D721Med (cell line): ENCODE measurements at places on chromosomes 11 and 22.

DNA sequence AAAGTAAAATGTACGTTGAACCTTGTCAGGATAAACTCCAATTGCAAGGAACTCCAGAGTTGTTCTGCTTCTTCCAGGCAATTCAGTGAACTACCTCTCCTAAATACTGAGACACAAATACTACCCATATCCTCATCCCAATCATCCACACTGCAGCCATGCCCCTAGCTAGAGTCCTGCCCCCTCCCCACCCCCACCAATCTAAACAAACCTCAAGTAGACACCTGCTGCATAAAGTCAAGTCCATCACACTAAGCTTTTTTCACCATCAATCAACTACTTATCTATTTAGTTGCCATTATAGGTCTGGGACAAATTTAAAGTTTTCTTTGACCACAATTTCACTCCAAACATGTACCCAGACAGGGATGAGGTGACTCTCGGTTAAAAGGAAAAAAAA is 93.2 kb upstream of the APOA1 start:
- no peak for DNase-seq

DNA sequence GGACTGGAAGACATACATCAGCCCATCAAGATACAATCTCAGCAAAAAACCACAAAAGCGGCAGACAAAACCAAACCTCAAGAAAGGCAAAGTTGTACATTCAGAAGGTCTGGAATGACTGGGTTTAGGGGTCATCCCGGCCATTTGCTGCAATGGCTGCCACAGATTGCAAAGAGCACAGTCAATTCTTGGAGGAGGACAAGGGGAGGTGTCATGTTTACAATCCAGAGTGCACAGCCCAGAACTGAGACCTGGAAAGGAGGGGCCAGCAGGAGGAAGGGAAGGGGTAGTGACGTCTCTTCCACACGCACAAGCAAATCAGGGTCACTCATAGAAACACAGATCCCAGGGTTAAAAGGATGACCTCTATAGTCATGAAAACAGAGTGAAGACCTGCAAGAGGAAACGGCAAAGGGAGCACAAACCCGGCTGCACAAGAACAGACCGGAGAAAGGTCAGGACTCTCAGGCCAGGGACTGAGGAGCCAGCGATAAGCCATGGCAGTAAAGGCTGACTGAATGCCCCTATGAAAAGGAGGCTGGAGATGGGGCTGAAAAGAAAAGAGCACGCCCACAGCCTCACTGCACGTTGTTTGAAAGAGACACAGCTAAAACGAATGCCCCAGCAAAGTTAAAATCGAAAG is 18.2 kb upstream of the MUC5AC start:
- DNase-seq: no peak

- no peak for DNase-seq
Observed at GRCh38 chr11:117476531-117477142, 149.0 kb downstream of the CEP164 start.

- no peak for DNase-seq
Observed at GRCh38 chr22:37334461-37334858, 52.2 kb downstream of the CYTH4 start.

- DNase-seq: no peak
Observed at GRCh38 chr11:131841925-131842635, 471.7 kb downstream of the NTM start.

DNA sequence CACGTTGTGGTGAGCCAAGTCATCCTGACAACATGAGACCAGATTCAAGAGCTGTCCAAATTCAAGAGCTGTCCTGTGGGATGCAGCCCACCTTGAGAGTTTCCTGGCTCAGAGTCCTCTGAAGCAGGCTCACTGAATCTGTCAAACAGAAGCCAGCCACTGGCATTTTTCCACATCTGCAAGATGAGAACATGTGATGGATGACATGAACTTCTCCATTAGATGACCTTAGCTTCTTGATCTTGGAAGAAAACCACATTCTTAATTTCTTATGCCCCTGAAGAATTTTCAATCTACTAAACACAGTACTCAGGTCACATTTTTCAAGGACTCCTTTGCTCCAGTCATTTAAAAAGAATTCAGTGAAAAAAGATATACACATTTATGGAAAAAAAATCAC is 291.0 kb downstream of the GUCY1A2 start:
- no peak for DNase-seq

- no peak for DNase-seq
Observed at GRCh38 chr22:37309211-37310074, 27.1 kb downstream of the CYTH4 start.

DNA sequence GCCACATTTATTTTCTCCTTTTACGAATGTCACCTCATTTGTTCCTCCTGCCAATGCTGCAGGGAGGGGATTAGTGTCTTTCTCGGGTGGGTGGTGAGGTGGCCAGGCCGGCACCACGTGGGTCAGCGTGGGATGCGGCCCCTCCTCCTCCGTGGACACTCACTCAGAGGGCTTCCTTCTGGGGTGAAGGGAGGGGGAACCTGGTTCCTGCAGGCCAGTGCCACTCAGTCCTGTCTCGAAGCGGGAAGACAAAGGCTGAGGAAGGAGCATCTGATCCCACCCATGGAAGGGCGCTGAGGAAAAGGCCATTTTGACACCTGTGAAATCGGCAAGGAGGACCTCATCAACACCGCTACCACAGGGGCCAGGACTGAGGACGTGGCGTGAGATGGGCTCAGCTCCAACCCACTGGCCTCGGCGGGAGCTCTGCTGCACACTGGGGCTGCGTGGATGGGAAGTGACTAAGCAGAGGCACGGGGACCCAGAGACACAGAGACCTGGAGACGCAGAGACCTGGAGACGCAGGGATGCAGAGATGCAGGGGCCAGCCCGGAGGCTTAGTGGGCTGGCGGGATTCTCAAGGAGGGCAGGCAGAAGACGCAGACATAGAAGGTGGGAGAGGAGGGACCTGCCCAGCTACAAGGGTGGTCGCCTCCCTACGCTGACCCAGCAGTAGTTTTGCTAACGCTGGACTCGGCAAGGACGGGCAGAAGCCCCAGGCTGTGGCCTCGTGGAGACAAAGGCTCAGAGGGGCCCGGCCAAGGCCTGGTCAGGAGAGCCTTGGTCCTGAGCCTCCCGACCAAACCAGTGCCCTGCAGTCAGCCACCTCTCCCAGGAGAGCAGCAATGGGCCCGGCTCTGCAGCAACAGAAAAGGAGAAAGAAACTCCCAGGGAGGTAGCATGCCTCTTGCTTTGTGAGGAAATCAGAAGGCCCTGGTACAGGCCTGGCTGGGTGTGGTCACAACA is 1071.2 kb downstream of the BRD1 start:
- DNase-seq: no peak

GRCh38 chr11:105282658-105283057 is 143.1 kb upstream of the CARD18 start:
- no peak for DNase-seq

GRCh38 chr11:128291835-128292234 is 295.5 kb downstream of the ETS1 start:
- DNase-seq: no peak

DNA sequence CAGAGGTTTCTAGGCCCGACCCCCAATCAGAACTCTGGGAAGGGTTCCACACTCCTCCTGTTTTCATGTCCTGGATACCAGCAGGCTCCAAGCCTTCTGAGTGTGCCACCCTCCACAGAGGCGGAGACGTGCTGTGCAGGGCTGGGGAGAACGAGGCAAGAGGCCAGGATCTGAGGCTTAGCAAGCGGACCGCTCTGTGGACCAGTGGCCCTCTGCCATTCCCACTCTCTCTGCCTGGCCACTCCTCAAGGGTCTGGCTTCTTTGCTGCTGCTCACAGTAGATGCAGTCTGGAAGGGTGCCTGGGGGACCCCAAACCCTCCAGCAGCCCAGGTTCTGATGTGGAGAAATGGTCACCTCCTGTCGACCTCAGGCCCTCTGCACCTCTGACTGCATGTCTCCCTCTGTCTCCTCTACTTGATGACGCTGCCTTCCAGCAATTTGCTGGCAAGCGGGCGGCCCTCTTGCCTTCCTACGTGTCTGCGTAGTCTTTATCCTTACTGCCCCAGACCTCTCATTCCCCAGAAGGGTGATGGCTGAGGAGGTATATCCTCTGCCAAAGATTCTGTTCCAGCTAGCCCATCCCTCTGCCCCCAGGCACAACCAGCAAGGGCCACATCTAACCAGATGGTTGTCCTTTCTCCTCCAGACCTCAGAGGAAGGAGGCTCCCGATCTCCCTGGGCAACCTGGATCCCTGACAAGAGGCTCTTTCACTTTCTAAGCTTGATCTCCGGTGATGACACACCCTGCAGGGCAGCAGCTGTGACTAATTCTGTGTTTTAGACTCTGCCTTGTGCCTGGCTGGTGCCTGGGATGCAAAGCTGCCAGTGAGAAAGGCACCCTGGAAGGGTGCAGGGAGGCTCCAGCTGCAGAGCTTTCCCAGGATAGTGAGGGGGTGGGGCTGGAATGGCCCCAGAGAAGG is 87.3 kb downstream of the NAT10 start:
- DNase-seq: no peak

GRCh38 chr11:111162305-111162704 is 83.2 kb upstream of the POU2AF2 start:
- DNase-seq: no peak

- DNase-seq: no peak
Observed at GRCh38 chr11:14306481-14306880, 52.5 kb downstream of the RRAS2 start.

GRCh38 chr11:119907122-119907851 is 178.3 kb upstream of the NECTIN1 start:
- no peak for DNase-seq

DNA sequence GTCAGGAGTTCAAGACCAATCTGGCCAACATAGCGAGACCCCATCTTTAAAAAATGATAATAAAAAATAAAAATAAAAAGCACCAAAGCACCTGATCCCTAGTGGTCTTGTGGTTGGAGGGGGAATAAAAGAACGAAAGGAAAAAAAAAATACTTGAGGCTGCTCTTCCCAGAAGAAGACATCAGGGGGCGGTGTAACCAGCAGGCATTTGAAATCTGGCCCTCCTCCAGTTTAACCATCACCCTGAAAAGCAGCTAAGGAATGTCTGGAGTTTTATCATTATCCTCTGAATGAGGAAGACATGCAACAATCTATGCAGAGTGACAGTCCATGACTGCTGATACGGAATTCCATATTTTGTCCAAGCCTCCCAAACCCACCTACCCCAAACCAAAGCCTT is 5.6 kb upstream of the KCTD17 start:
- DNase-seq: no peak

DNA sequence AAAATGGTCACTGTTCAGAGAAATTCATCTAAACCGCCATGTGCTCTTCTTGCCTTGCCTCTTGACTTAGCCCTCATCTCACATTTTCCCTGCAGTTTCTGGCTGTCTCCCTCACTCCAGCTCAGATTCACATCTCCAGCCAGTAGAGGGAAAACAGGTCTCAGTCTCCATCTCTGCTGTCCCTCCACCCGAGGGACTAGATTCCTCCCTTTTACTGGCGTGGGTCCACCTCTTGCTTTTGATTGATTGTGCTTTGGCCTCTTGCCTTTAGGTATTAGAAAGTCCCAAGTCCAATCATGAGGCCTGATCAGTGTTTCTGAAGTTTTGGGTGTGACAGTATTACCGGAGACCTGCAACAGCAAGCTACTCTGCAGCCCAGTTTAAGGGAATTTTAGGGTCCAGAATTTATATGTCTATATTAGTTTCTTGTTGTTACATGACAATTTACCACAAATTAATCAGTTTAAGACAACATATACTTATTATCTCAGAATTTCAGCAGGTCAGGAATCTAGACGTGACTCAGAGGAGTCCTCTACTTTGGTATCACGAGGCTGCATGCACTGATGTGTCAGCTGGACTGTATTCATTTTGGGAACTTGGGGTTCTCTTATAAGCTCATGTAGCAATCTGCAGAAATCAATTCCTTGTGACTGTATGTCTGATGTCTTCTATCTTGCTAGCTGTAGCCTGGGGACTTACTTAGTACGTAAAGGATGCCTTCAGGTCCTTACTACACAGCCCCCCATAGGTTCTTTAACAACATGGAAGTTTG is 805.2 kb upstream of the CCDC90B start:
- DNase-seq: no peak

DNA sequence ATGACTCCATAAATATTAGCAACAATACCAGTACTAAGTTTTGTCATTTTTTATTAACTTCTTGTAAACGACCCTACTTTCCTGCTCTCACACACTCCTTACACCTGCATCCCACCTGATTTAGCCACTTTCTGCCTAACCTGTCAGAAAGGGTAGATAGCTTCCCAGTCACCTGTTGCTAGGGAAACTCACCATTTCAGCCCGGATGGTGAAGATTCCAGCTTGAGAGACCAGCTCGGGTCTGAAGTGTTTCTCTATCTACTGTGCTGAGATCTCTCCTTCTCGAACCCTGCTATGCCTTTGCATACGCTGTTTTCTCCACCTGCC is at the start of gene PARVG:
PARVG (plus strand) TSS at position 220 of the 327 bp plus-strand sequence. CDS start 2,405 bp downstream, outside the sequence.
- DNase-seq: no peak

DNA sequence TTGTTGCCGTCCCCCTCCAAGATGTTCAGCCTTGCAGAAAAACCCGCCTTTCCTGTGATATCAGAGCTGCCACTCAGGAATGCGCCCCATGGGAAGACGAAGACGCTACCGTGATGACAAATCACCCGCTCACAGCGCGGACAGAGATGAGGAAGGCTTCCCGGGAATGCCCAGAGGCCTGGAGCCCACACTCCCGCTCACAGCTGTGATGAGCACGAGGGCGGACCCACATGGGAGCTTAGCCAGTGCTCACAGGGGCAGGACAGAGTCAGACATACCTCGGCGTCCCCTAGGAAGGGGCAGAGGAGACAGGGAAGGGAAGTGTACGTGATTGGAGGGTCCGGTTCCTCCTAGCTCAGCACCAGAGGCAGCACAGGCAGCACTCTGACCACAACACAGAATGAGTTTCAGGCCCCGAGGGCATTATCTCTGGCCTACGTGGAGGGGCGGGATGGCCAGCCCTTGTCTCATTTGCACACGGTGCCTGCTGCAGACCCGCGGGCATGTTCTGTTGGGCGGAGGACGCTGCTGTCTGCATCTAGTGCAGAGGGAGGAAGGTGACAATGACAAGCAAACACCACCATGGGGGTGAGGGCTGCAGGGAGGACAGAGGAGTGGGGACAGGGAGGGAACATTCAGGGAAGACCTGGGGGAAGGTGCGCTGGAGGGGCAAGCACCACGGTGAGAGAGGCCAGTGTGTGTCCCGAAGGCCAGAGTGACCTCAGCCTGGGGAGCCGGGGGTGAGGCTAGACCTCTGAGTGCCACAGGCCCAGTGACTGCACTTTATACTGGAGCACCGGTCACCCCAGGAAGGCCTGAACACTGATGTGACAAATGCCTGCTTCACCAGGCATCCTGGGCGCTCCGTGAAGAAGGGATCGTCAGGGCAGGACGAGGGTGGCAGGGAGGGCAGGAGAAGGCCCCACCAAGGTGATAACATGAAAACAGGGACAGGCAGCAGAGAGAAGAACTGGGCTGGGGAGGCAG is 79.6 kb downstream of the CELSR1 start:
- DNase-seq: no peak

- no peak for DNase-seq
Observed at GRCh38 chr22:44892243-44892642, 117.6 kb downstream of the PHF21B start.

GRCh38 chr11:126797457-126798169 is 203.0 kb downstream of the KIRREL3 start:
- no peak for DNase-seq

- DNase-seq: no peak
Observed at GRCh38 chr22:41099036-41099435, 6.6 kb downstream of the EP300 start.
